Esophagus mucosa (tissue), 1 donor: ENCODE measurements at places on chromosomes 7 and 10. TPM values are rescaled to one million over a fixed set of nuclear protein-coding genes. Genes with fewer than 3 reads are reported as not detected.

The ZNF394 gene
- total RNA-seq = 15.4 TPM

The IL6 gene
- total RNA-seq = not detected

The CHRM2 gene
- total RNA-seq = not detected

The SPOCK2 gene
- total RNA-seq = 1.5 TPM

The SKIDA1 gene
- total RNA-seq = 0.44 TPM

The NPC1L1 gene
- not detected for total RNA-seq

The ARMC10 gene
- 32.4 TPM for total RNA-seq

The C7orf33 gene
- total RNA-seq = not detected

The BUB3 gene
- total RNA-seq = 65.2 TPM

The LRMDA gene
- total RNA-seq = 1.8 TPM

The ZNF853 gene
- total RNA-seq = 0.24 TPM

The PON1 gene
- not detected for total RNA-seq

The KCNH2 gene
- total RNA-seq = 0.20 TPM

The CYP2E1 gene
- 10.6 TPM for total RNA-seq

The TBXAS1 gene
- 10.8 TPM for total RNA-seq

The FXYD4 gene
- not detected for total RNA-seq

The LEP gene
- 0.12 TPM for total RNA-seq

The KCNMA1 gene
- total RNA-seq = 5.4 TPM

The CAMK2B gene
- 1.1 TPM for total RNA-seq

The MEOX2 gene
- 0.60 TPM for total RNA-seq

The BTBD16 gene
- total RNA-seq = 0.16 TPM

The GNGT1 gene
- 0.08 TPM for total RNA-seq

The MSMB gene
- 0.64 TPM for total RNA-seq

The CCDC3 gene
- 4.3 TPM for total RNA-seq

The PPP1R17 gene
- total RNA-seq = not detected

The MAT1A gene
- total RNA-seq = 0.48 TPM

The HIP1 gene
- total RNA-seq = 5.4 TPM

The ZNF727 gene
- total RNA-seq = 0.48 TPM

The PSD gene
- total RNA-seq = 2.0 TPM

The C10orf71 gene
- not detected for total RNA-seq

The CLDN3 gene
- 0.64 TPM for total RNA-seq
